ENCODE measurements at places on chromosomes 6 and 20.

- DNase-seq = no peak
These were observed 510.5 kb downstream of the PHF3 start for GRCh38 chr6:64146094-64146493.

DNA sequence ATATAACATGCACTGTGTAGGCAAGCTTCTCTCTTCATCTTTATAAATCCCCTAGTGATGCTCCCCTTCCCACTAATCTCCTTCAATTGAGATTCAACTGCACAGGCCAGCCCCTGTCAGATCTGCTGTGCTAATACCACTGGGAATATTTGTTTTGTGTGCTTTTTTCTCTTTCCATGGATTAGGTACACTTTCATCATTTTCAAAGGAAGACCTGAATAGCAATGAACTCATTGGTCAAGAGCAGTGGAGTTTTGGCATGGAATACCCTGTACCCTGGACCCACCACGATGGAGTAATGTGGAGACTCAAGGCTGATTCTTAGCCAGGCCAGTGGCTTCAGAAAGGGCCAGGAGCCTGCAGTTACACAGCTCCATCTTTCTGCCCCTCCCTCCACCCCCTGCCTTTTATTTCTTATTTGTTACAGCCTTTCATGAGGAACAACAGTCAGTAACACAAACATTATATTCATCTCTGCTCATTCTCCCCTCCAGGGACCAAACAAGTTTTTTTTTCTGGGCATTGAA lies 75.4 kb upstream of the KCNG1 start:
- DNase-seq = no peak

DNA sequence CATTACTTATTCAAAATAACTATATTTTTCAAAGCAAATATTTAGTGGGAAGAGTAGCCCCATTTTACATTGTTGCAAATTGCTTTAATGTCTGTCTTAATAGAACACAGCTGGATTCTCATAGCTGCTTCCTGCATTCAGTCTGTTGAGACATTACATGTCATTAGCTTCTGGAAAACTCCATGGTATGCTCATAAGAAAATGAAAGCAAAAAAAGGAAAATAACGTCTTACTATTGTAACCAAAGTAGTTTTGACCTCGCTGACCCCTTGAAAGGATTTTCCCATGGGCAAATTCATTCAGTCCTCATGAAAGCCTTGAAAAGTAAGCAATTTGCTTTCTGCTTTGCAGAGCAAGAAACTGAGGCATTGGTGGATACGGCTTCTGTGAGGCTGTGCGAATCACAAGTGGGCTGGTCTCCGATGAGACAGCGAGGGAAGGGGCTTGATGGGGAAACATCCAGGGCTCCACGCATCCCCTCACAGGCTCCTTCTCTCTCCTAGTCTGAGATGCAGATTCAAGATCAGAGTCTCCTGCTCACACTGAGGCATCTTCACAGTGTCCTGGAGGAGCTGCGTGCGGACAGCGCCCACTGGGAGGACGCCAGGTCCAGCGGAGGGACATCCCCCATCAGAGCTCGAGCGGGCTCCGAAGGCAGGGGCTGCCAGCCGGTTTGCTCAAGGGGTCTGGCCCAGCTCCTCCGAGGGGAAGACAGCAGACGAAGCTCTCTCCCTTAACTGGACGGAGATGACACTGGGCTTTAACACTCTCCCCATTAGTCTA lies 3.3 kb downstream of the C20orf202 start:
- no peak for DNase-seq

DNA sequence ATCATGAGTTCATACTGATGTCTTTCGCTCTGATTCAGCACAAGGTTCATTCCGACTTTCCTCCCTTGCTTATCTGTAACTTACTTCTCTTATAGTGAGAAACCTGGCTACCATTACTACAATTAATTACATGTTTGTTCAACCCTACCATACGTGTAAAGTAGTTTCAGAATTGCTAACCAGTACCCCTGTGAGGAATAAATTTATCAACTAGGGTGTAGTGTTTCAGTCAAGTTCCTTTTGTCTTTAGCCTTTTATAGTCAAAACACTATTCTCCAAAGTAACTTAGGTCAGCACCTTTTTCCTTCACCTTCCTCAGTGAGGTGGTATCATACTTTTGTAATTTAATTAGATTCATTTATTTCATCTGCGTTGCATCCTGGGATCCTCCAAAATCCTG lies 64.9 kb downstream of the MAP3K4 start:
- DNase-seq = no peak

GRCh38 chr6:168971549-168971948 lies 282.1 kb downstream of the THBS2 start:
- no peak for DNase-seq

GRCh38 chr20:23097636-23098580 lies 11.8 kb upstream of the CD93 start:
- DNase-seq = no peak
